Foreskin melanocyte (primary cell): ENCODE measurements at places on chromosomes 2 and 18.

DNA sequence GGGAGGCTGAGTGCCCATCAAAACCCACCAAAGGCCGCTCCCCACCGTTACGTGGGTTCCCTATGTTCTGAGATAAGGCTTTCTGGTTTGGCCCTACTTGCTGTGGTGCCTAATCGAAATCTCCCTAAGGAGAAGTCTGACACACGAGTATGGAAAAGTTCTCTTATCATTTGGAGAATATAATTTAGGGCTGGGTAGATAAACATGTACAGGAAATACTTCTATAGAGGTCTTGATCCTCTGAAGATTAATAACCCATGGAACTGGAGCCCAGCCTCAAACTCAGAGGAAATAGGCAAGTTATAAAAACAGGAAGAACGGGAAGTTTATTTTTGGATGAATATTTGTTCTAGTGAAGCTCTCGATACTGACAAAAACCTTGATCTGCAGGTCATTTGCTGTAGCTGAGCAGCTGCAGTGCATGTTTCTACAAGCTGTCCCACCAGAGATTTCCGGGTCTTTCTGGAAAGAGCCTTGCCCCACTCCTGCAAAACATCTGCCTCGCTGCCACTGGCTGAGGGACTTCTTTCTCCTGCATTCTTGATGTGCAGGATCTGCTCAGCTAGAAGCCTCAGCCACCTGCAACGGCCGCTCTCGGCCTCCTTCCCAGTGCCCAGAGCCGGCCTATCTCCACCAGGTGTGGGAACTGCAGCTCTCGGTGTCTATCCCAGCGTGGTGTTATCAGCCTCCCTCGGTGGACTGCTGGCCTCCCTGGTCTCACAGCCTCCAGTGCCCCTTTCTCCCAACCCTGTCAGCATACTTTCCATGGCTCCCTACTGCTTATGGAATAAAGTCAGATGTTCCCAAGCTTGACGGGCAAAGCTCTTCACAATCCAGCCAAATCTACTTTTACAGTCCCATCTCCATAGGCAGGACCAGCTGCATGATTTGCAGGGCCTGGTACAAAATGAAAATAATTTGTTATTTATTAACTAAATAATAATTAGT is 48.6 kb downstream of the SPRED2 start:
- DNase-seq = no peak

- no peak for DNase-seq
Observed at GRCh38 chr2:145070703-145071102, 550.8 kb upstream of the ZEB2 start.

DNA sequence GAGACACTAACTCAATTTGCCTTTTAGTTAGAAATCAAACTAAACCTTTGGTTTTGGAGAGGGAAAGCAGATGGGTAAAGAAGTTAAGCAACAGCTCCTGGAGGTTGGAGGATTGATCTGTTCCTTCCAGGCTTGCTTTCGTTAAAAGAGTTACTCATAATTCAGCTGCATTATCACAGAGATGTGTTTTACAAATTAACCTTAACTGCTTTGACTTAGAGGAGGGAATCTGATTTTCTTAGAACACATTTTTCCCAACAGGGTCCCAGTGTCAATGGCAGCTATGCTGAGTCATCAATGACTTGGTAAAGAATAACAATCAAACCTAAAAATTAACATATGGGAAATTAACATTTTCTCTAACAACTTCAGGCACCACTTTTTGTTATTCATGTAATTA is 113.4 kb downstream of the COPS8 start:
- DNase-seq = no peak

- no peak for DNase-seq
Observed at GRCh38 chr2:41784496-41784895, 263.3 kb upstream of the PKDCC start.

GRCh38 chr2:225458431-225459117 is 59.1 kb downstream of the NYAP2 start:
- no peak for DNase-seq

DNA sequence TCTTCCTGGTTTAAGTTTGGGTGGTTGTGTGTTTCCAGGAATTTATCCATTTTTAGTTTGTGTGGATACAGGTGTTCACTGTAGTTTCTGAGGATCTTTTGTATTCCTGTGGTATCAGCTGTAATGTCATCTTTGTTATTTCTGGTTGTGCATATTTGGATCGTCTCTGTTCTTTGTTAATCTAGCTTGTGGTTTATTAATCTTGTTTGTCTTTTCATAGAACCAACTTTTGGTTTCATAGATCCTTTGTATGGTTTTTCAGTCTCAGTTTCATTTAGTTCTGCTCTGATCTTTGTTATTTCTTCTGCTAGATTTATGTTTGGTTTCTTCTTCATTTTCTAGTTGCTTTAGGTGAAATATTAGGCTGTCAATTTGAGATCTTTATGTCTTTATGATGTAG is 202.4 kb upstream of the ZSWIM2 start:
- no peak for DNase-seq

DNA sequence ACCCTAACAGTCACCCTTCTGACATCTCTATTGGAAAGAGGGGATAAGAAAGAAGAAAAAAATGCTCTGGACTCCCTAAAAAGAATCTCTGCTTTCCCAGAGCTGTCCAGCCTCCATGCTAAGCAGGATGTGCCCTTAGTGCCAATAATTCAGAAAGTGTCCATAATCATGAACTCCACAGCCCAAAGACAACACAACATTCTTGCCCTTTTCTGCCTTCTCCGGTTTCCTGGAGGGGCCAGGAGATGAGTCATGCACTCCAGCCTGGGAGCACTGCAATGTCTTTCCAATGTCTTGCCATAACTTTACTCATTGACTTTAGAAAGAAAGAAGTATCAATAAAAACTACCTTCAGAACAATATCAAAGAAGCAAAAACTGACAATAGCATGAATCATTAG is 44.0 kb downstream of the KLF7 start:
- DNase-seq = peak; percentile 72

GRCh38 chr18:78410094-78410786 is 569.4 kb upstream of the SALL3 start:
- no peak for DNase-seq

DNA sequence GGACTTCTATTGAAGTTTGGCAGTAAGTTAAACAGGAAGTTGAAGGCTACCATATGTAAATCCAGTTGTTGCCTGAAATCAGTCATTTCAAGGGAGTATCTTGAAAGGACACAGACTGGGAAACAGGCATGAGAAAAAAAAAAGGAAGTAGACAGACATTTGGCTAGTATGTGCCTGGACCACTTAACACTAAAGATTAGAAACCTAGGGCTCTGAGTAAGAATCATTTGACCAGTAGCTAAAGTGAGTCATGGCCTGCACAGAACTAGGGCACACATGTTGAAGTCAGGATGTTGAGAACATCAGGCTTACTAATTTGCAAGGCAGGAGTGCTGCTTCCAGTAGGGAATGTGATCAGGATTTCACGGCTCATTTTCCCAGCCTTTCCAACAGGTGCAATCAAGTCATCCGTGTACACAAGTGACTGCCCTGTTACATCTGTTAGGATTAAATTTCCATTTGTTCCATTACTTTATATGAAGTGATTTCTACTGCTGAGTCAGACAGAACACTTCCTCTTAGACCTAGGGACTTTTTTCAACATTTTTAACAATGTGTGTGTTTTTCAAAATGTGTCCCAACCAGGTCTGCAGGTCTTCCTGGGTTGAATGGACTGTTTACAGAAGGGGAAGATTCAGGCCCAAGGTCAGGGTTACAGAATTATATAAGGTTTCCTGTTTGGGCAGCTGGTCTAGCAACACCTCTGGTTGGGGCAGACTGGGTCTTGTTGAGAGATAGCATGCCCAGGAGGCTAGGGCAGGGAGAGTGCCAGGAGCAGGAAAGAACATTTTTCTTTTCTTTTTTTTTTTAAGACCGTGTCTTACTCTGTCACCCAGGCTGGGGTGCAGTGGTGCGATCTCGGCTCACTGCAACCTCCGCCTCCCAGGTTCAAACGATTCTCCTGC is 145.6 kb downstream of the TGIF1 start:
- DNase-seq = peak; percentile 93

- DNase-seq = no peak
Observed at GRCh38 chr2:130346741-130347066, 4.0 kb downstream of the IMP4 start.

DNA sequence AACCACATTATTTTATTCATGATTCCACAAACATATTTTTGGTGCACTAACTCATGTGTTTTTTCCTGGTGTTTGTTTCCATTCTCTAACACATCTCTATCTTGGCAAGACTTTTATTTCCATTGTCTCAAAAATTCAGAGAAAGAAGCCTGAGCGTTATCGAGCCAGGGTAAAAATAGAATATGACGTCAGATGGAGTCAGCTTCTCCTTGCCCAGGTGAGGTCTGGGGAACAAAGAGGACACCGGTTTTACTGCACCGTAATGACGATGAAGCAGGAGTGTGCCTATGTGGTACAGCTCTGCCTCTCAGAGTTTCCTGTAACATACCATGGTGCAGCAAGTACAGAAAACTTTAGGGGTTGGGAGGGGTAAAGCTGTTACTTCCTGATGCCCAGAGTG is 661.6 kb downstream of the PLCL1 start:
- no peak for DNase-seq
